ENCODE measurements at places on chromosomes 12 and 14.

DNA sequence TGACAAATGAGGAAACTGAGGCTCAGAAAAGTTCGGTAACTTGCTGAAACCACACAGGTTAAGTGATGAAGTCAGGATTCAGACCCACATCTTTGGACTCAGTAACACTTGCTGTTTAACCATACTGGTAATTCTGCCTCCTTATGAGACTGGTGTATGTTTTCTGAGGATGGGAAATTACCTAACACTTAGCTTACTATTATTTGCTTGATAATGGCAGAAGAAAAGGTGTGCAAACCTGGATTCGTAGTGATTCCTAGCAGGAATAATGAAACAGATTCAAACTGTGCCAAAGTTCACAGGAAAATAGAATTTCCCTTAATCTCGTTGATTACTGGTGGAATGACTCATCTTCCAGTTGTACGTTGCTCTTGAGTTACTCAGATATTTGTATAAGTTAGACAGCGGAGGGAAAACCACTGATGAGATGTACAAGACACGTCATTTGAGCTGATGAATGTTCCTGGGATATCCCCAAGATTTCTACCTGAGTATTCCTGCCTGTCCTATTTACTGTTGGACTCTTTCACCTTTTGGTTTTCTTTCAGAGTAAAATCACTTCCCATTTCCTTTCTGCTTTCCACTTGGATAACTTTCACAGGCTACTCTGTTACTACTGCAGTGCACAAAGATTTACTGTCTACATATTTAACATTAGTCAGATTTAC, 37.5 kb downstream of the PRORP start:
- no peak for DNase-seq

DNA sequence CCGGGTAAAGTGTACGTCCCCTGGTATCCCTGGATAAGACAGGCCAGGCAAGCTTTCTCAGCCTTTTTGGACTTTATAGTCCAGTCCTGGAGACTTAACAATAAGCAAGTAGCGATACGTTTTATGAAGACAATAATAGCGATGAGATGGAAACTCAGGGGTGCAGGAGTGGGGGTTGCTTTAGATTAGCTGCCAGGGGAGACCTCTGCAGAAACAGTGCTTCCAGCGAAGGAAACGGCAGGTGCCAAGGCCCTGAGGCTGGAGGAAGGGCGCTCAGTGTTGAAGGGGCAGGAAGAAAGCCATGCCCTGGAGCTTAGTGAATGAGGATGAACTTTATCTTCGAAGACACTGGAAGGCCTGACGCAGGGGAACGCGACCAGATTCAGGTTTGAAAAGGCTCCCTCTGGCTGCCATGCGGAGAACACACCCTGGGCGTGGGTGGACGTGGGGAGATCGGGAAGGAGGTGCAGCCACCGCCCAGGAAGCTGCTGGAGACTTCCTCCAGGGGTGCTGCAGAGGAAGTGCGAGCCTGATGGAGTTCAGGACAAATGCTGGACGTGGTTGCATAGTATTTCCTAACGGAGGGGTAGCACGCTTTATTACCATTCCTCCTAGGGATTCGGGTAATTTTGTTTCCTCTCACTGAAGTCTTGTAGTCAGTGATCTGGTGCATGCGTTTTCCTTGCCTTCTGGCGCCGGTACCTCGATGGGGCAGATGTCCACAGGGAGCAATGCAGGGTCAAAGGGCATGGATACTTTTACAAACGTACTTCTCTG, 26.1 kb upstream of the UBC start:
- DNase-seq: no peak

- no peak for DNase-seq
Measured at GRCh38 chr12:113221997-113222729, 899 bp downstream of the TPCN1 start.

DNA sequence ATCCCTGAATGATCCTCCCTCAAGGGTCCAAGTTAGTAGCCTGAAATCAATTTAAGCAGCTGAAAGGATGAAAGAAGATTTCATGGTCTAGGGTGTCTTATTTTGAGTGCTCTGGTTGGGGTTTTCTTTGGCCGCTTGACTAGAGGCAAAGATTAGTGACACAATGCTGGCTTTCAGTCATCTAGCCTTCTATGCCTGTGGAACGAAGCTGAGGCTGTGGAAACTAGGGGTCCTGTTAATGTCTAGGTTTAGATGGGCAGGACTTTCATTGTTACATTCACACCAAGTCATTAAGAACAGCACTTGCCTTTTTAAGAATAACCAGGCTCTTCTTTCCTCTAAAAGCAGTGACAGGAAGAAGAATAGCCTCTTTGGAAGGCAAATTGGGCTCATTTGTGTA, 253.8 kb upstream of the E2F7 start:
- no peak for DNase-seq

- DNase-seq: no peak
Measured at GRCh38 chr14:55398679-55399078, 13.0 kb downstream of the ATG14 start.

GRCh38 chr14:90345239-90345557, 13.5 kb upstream of the NRDE2 start:
- DNase-seq: no peak

DNA sequence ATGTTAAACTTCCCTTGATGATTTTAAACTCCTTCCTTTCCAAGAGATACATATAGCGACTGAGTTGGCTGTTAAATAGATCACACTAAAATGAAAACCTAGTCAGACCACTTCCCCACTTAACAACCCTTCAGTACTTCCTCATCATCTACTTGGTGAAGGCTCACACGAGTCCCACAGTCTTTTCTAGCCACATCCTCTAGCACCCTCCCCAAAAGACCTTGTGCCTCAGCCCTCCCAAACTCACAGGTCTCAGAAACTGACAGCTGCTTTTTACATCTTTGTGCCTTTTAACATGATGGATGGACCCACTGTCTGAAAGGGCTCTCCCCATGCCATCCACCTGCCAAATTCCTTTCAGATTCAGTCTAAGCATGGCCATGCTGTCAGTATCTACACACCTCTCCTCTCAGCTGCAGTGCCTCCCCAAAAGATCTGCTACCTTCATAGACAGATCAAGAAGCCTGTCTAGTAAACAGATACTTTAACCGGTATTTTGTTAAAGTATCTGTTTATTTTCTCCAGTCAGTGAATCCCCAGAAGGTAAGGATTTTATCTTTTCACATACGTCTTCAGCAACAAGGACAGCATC, 65.1 kb upstream of the GPHB5 start:
- no peak for DNase-seq

DNA sequence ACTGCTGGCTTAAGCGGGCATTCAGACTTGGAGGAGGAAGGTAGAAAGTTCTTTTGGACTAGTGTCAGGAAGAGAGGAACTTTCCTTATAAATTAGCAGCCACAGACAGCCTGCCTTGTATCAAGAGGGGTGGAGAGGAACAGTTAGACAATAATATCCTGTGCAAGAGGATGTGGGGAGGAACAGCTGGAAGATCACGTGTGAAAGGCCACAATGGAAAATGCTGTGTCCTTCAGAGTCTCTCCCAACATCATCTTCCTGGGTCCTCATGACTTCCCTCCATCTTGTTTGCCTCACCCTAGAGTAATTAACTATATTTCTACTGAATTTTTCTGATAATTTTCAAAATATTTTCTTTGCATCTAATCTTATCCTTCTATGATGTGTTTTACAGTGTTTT, 117.4 kb downstream of the MGAT4C start:
- DNase-seq: no peak

GRCh38 chr14:32019276-32019675, 57.8 kb upstream of the ARHGAP5 start:
- DNase-seq: no peak

GRCh38 chr12:42192686-42193085, 45.4 kb downstream of the YAF2 start:
- no peak for DNase-seq

DNA sequence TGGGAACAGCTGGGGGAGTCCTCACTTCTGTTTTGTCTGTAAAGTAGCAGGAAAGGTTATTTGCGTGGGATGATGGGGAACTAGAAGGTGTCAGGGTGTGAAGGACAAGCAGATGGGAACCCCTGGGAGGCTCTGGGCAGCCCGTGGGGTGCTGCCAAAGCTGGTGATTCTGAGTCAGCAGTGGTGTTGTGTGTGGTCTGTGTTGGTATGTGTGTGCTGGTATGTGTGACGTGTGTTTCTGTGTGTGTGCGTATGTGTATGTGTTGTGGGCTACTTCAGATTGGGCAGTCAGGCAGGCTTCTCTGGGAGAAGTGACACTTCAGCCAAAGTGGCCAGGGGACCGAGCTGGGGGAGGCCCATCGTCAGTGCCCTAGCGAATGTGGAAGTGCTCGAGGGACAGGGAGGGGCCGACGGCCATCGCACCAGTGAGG, 15.3 kb upstream of the BDKRB2 start:
- DNase-seq: no peak

- DNase-seq: no peak
Measured at GRCh38 chr12:62783881-62784280, 151.1 kb downstream of the PPM1H start.

GRCh38 chr14:94180655-94181271, 6.6 kb downstream of the PPP4R4 start:
- peak; percentile 4 for DNase-seq

DNA sequence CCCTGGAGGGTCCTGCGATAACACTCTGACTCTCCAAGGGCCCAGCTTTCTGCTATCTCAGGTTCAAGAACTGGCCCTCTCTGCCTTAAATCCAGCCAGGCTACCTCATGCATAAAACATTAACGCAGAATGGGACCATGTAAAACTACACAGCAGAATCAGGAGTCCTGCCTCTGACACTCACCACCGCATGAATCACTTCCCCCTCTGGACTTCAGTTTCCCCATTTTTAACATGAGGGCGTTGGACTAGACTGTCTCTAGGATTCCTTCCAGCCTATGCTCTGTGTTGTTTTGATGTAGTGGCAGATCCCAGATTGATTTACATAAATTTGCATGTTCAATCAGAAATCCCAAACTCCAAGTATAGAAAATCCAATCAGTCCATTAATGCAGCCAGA, 3.3 kb downstream of the NCKAP5L start:
- peak; percentile 33 for DNase-seq

DNA sequence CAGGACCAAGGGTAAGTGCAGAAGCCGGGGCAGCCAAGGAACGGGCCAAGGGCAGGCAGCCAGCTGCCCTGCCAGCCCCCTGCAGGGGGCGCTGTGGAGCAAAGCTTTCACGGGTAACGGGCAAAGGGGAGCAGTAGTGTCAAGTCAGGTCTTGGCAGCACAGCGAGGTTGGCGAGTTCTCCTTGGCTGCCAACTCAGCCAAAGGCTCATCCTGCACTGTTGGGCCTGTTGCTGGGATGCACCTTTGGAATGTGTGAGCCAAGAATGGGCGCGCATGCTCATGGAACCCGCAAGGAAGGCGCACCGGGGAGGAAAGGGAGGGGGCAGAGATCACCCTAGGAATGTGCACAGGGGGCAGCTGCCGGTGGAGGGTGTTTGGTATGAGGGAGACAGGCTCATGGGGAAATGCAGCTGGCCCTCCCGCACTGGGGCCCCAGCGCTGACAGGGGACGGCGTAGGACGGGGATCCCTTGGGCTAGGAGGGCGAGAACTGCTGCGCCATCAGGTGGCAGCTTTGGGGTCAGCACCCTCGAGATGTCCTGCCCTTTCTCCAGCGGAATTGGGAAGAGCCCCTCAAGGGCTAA, 138.0 kb downstream of the ASCL4 start:
- peak; percentile 83 for DNase-seq

- DNase-seq: no peak
Measured at GRCh38 chr14:77314539-77315457, 5.9 kb downstream of the POMT2 start.

- DNase-seq: peak; percentile 83
Measured at GRCh38 chr12:29066011-29066588, 83.0 kb upstream of the FAR2 start.

DNA sequence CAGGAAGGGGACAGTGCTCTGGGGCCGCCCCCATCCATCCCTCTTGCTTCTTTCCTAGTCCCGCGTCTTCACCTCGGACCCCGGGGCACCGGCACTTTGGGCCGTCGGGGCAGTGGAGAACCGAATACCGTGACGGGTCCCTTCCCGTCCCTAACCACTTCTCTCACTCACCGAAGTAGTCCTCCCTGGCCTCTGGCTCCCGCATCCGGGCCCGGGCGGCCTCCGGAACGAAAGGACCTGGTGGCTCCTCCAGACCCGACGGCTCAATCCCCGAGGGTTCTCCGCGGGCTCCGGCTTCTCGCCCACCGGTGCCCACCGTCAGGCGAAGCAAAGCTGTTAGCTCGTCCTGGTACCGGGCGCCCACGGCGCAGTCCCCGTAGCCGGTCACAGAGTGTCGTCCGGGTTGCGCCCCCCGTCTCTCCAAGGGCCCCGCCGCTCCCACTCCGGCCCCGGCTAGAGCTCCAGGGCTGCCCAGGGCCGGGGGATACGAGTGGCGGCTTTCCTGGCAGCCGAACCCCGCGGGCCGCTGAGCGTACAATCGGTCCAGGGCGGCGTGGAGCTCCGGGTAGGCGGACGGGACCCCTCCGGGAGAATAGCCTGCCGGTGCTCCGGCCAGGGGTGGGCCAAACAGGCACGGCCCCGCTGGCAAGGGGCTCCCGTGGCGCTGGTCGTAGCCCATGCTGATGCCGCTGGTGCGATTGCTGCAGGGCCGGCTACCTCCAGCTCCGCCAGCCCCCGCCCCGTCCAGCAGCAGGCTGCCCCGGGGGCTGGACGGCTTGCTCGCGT, 1.1 kb downstream of the AJUBA start:
- DNase-seq: no peak

GRCh38 chr14:89564989-89565388, 148.0 kb upstream of the FOXN3 start:
- no peak for DNase-seq

GRCh38 chr12:131370791-131371347, 340.0 kb upstream of the SFSWAP start:
- DNase-seq: no peak

DNA sequence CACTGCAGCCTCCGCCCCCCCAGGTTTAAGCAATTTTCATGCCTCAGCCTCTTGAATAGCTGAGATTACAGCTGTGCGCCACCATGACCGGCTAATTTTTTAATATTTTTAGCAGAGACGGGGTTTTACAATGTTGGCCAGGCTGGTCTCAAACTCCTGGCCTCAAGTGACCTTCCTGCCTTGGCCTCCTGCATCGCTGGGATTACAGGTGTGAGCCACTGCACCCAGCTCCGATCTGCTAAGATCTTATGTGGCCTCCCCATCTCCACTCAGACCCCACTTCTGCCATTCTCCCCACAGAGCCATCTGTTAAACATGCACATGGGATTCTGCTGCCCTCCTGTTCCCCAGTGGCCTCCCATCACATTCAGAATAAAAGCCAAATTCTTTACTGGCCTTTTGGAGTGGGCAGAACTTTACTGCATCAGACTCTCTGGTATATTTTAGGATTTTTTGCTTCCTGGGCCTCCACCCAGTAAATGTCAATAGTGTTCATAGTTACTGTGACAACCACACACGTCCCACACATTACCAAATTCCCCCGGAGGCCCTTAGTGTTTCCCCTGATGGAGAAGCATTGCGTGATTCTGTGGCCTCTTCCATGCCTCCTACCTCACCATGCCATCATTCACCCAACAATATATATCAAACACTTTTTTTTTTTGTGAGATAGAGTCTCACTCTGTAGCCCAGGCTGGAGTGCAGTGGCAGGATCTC, 96.3 kb downstream of the PTPN11 start:
- DNase-seq: no peak

GRCh38 chr14:94593749-94594431, 12.7 kb downstream of the SERPINA5 start:
- DNase-seq: no peak

- DNase-seq: no peak
Measured at GRCh38 chr14:90403065-90403464, 6.2 kb downstream of the CALM1 start.

GRCh38 chr14:20512177-20512905, 7.0 kb downstream of the RNASE10 start:
- no peak for DNase-seq

GRCh38 chr12:121162384-121162783, 29.7 kb downstream of the P2RX7 start:
- DNase-seq: no peak

GRCh38 chr12:100437038-100437841, 36.4 kb upstream of the NR1H4 start:
- no peak for DNase-seq
